ENCODE measurements at places on chromosomes 12 and 14.

GRCh38 chr14:67680121-67680602 is 5.7 kb upstream of the VTI1B start:
- no peak for DNase-seq

- no peak for DNase-seq
Measured at GRCh38 chr12:60034147-60034546, 438.3 kb downstream of the SLC16A7 start.

- DNase-seq: no peak
Measured at GRCh38 chr12:12492547-12492946, 70.1 kb downstream of the DUSP16 start.

GRCh38 chr14:35158951-35159653 is 36.8 kb downstream of the PRORP start:
- no peak for DNase-seq

- no peak for DNase-seq
Measured at GRCh38 chr14:52835122-52835903, 43.9 kb upstream of the GNPNAT1 start.

DNA sequence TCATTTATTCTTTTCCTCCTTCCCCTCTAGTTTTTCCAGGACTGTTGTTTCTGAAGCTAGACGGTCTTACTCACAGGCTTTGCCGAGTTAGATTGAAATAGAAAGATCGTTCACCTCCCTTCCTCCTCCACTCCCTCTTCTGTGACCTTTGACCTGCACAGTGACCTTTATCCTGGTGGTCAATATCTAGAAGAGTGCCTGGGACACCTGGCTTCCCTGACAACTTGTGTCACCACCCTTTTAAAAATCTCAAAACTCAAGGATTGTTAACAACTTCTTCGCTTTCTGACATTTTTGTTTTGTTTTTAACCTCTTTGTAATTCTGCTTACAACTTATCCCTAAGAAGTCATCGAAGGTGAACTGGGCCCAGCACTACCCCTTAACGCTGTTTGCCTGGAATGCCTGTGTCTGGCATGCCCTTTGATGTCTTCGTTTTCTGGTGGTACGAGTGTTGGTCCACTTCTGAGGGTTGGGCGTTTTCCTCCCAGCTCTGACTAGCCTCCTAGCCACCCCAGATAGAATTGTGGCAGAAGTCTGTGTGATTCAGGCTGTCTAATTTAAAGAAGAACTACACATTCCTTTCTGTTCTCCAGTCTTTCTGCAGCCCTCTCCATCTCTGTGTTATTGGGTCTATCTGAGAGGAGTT is 2.8 kb upstream of the KRT75 start:
- DNase-seq: no peak

- DNase-seq: no peak
Measured at GRCh38 chr12:74490390-74491064, 47.1 kb upstream of the ATXN7L3B start.

DNA sequence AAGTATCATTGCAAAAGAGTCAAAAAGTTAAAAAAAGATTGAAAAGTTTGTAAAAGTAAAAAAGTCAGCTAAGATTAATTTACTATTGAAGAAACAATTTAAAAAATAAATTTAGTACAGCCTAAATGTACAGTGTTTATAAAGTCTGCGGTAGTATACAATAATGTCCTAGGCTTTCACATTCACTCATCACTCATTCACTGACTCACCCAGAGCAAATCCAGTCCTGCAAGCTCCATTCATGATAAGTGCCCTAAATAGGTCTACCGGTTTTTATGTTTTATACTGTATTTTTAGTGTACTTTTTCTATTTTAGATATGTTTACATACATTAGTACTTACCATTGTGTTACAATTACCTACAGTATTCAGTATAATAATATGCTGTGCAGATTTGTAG is 43.9 kb upstream of the ABCC9 start:
- no peak for DNase-seq

GRCh38 chr12:121391619-121392324 is 8.1 kb upstream of the RNF34 start:
- DNase-seq: no peak

GRCh38 chr14:103315941-103316340 is 18.1 kb upstream of the EIF5 start:
- no peak for DNase-seq

GRCh38 chr12:94698578-94698977 is 48.2 kb upstream of the TMCC3 start:
- DNase-seq: no peak

DNA sequence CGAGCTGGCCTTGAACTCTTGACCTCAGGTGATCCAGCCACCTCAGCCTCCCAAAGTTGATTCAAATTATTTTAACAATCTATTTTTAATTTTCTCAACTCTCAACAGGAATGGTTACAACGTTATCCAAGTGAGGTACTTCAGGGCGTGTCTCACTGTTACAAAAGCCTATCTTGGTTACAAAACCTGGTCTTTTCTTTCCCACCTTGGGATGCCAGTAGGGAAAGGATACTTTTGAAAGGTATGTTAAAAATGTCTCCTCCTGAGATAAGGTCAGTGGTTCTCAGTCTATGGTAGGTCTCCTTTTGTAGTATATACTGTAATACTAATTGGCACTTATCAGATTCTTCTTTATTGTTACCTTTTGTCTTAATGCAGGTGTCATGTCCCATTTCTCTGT is 4.9 kb downstream of the SPTSSA start:
- DNase-seq: no peak

GRCh38 chr12:89999699-90000505 is 291.3 kb upstream of the ATP2B1 start:
- DNase-seq: no peak

GRCh38 chr14:104702106-104702505 is 12.7 kb downstream of the INF2 start:
- peak; percentile 62 for DNase-seq

DNA sequence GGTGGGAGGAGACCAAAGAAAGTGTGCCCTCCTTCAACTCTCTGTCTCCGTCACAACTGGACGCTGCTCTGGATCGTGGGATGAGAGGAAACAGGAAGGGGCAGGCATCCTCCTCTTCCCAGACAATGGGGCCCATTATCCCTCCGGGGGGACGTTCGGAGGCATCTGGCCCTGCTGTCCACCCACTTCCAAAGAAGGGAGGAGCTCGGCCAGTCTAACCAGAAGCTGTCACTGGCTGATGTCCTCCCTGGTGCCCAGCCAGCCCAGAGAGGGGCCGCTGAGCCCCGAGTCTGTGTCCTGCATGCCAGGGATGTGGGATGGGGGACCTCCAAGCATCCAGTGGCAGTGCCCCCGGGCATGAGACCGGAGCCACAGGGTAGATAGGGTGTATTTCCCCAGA is 39.8 kb upstream of the MEG3 start:
- DNase-seq: no peak

GRCh38 chr14:54947230-54947629 is 44.6 kb upstream of the GCH1 start:
- no peak for DNase-seq

- DNase-seq: no peak
Measured at GRCh38 chr14:45112896-45113781, 21.1 kb downstream of the FKBP3 start.

GRCh38 chr14:87483271-87484260 is 509.4 kb downstream of the GALC start:
- no peak for DNase-seq

GRCh38 chr14:34052658-34053014 is 101.8 kb upstream of the EGLN3 start:
- no peak for DNase-seq

GRCh38 chr12:117408161-117408791 is 46.9 kb upstream of the NOS1 start:
- no peak for DNase-seq

DNA sequence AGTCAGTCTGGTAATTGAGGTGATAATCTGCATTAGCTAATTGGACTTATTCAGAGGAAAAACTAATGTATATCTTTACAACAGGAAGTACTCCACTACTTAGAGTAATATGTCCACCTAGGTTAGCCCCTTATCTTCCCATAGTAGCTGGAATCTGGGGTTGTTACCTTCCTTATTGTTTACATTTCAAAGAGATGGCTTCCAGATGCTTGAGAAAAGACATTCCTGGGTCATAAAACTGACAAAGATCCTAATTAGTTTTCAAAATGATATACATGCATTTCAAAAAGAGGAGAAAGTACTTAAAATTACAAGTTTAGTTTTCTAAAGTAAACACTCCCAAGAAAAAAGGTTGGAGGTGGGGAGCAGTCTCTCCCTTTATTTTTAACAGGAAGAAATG is 78.1 kb downstream of the RPL10L start:
- DNase-seq: no peak

DNA sequence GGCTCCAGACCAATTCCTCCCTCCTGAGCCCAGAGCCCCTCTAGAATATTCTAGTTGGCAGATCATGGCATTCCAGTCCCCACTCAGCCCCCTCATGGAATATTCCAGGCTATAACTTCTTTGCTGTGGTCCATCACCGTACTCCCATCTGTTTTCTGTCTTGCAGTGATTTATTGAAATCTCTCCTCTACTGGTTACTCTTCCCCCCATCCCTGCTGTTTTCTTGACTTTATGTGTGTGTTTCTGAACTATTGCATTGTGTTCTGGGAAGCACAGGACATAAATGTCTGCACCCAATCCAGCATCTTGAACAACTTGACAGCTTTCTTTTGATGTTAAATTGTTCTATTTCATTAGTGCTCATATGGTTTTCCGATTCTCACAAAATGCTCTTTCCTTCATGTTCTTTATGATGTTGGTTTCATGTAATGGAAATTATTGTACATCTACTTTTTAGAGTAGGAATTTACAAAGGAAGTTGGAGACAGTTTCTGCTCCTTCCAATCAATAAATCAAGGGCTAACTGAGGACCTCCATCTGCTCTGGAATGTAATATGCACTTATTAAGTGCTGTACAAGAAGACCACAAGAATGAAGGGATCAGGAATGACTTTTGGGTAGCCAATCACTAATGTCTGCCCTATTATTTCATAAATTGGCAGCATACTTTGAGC is 26.3 kb downstream of the PDE6H start:
- DNase-seq: no peak

Data from D721Med (cell line).